C1 segment of cervical spinal cord (tissue), 14 donors: ENCODE measurements at places on chromosomes 12 and 14.
A peak's percentile ranks its signal among the peaks of the same experiment; 100 is the strongest.

DNA sequence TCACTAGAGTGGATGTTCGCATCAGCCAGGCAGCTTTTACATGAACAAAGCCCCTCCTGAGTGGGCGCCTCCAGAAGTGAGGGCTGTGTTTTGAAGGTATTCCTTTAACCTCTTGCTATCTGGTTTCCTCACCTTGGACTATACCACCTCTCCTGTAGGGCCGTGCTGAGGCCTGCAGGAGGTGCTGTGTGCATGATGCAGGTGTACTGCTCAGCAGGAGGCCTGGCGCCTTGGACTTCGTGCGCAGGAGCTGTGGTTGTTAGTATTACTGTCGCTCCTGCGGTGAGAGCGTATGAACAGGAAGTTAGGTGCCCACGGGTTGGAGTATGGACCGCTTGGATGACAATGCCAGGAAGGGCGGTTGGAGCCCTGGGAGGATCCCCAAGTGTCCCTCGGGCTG is 130.7 kb downstream of the TSPAN9 start:
- no peak for DNase-seq

DNA sequence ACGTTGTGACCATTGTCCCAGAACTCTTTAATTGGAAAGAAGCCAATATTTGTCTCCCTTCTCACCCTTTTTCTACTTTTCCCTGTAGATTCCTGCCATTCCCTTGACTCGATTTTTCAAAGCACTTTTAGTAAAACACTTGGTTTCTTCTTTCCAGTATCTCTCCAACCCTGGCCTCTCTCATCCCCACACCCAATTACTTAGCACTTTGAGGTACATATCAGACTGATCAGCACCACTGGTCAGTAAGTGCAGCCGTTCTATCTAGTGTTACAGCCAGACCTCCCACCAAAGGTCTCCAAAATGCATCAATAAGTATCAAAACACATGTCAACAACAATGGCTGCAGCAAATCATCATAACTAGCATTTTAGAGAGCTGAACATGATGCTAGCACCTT is 141.9 kb downstream of the BTG1 start:
- no peak for DNase-seq

DNA sequence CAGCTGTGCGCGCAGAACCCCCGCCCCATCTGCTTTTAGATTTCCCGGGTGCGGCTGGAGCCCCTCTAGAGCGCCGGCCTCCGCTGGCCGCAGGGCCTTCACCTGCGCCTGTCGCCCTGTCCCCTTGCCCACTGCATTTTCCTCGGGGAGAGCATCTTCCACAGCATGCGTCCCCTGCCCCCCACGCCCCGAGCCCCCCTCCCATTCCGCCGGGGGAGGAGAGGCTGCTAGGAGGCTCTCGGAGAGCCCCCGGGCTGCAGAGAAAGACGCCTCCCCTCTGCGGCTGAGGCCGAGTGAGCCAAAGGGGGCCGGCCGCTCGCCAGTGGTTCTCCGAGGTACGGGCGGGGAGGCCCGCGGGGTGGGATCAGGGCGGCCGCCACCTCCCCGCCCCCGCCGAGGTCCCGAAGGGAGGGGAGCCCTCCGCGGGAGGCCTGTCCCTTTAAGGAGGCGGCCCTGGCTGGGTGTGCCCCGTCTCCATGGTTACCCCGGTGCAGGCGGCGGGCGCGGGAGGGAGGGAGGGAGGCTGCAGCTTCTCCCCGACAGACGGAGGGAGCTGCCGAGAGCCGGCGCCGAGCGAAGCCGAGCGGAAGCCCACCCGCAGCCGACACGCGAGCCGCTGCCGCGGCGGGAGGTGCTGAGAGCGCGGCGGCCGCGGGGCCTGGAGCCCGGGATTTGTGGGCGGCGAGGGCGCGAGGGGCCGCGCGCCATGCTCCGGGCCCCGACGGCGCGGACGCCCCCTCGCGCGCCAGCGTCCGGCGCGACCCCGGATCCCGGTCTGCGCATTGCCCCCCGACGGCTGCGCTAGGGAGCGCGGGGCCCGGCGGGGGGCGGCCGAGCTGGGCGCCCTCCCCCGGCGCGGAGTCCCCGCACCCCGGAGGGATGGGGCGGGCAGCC is at the start of gene KCNH3:
TSS of gene KCNH3 (plus strand) at position 521 of the 894 bp plus-strand sequence. CDS start 387 bp downstream, outside the sequence.
- DNase-seq = peak; percentile 39

- DNase-seq = no peak
Observed at GRCh38 chr14:38900887-38901286, 202.1 kb downstream of the SEC23A start.

DNA sequence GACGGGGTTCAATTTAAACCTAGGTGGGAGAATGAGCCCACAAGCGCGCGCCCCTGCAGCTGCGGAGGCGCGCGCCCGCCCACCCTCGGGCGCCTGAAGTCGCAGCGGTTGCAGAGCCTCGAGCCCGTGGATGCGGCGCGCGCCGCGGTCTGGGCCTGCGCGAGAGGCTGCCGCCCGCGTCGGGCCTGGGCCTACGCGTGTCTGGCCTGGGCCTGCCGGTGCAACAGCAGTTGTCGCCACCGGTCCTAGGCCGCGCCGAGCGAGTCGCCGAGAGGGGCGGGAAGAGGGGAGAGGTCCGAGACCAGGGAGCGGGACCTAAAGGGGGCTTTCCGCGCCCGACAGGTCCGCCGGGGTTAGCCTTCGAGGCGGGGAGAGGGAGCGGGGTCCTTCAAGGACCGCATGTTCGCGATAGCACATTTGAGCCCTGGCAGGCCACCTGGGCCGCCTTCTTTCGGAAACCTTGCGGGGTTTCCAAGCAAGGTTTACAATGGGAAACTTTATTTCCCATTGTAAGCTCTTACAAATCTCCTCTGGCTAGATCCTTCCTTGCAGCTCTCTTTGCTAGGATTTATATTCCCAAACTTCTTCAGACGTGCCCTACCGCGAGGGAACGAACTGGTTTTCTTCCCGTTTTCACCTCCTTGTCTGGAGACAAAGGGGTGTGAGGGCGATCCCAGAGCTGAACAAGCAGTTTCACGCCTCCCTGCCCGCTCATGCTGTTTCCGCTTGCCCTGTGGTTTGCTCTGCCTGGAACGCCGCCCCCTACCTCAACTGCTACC is 6.8 kb downstream of the SIX6 start:
- no peak for DNase-seq

DNA sequence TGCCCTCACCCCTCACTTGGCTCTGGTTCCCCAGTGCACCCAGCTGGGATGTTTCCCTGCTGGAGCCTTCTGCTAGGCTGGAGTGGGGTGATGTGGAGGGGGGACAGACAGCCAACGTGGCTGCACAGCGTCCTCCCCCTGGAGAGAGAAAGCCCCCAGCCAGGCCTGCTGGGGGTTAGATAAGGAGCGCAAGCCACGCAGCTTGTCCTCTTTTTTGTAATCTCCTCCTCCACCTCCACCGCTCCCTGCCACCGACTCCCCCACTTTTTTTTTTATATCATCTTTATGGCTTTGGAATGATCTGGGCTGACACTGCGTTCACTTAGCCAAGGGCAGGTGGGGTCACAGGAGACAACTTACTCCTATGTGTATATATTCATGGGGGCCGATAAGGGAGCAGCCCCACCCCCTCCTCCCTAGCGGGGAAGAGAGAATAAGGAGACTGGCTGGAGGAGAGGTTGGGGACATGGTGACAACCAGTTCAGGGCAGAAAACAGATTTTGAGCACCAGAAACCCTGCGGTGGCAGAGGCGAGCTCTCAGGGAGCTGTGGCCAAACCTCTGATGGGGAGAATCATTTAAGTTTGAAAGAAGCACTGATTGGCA is 169.9 kb upstream of the LHX5 start:
- DNase-seq = no peak
